ENCODE measurements at places on chromosomes 3 and 15.
A peak's percentile ranks its signal among the peaks of the same experiment; 100 is the strongest.

DNA sequence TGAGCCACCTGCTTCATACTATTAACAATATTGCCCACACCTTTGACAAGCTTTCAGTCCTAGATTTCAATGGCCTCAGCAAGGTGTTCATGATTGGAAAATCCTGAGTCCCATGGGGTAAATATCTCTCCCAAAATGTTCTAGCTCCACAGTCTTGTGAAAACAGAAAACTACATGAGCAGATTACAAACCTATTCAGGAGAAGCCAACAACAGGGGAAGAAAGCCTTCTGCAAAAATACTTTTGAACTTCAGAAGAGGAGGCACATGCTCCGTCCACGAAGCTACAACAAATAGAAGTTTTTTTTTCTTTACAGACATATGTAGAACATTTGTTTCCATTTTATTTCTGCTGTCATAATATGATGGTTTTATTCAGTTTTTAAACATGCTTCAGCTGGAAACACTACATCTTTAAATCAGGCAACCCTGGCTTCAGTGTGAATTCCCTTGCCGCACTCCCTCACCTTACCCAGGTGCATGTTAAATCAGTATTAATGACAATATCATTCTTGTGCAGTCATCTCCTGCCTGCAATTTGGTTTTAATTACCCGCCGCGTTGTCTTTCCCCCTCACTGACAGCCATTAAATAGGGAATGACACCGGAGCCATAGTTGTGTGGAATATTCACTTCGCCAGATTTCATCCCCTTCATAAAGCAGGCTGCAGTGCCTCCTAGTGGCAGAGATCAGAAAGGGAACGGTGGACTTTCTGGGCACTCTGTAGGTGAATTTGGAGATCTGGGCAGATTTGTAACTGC, 725.5 kb upstream of the ARRDC4 start:
- peak; percentile 3 for DNase-seq

GRCh38 chr3:131717493-131717892, 214.7 kb upstream of the MRPL3 start:
- DNase-seq: no peak

- no peak for DNase-seq
These were observed 34.5 kb downstream of the POMGNT2 start for GRCh38 chr3:43071313-43071893.

- DNase-seq: no peak
These were observed 37.0 kb downstream of the VPS8 start for GRCh38 chr3:184848934-184849333.

DNA sequence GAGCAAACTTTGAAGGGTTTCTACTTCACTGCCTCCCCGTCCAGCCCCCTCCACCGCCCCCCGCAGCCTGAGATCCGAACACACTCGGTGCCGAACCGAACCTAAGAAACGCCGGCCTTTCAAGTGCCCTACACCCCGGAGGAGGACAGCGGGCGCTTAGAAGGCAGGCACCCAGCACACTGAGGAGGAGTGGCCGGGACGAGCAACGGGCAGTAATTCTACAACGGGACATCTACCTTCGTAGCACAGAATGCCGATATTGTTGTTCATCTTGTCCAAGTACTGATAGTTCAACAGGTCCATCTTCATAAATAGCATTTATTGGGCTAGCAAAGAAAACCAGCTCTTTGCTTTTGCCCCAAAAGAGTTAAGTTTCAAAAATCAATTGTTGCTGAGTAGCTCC, 513 bp downstream of the VGLL4 start:
- no peak for DNase-seq

- DNase-seq: no peak
These were observed 35.9 kb upstream of the TFRC start for GRCh38 chr3:196117809-196118208.

DNA sequence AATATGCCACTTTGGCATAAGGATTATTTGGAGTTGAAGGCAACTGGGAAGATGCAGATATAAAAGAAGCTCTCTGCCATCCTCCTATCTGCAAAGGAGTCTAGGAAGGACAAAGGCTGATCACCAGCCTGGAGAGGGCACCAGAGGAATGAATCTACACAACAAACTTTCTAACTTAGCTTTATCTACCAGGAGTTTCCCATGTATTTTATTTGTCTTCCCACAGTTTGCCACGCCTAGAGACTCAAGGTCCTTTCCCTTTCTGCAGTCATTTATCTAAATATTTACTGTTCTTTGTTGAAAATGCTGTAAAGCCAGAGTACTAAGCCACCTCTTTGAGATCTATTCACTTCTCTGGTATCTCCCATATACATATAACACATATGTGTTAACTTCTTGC, 32.2 kb downstream of the GPR176 start:
- DNase-seq: no peak

GRCh38 chr3:82561784-82562183, 800.3 kb upstream of the GBE1 start:
- no peak for DNase-seq

DNA sequence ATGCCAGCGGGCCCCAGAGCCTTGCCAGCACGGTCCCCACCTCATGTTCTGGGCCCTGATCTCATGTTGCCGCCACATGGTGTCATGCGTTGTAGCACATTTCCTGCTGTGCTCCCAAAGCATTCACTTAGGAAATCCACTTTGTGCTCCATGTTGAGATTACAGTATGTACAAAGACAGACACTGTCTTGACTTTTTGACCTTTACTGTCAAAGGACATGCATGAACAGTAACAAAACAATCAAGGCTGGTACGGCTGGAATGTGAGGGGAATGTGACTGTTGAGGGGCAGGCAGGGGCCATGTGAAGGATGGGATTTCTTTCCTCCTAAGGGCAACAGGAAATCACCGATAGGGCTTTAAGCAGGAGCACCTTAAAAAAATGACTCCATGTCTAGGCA, 53.3 kb upstream of the RPL32 start:
- no peak for DNase-seq

- no peak for DNase-seq
These were observed 511 bp upstream of the RARB start for GRCh38 chr3:25427563-25427941.
